ENCODE measurements at places on chromosomes 2 and 18.
A peak's percentile ranks its signal among the peaks of the same experiment; 100 is the strongest.

- DNase-seq: no peak
- H3K27ac ChIP-seq: no peak overlapping the region
- no peaks in the 10 kb centered on the region for H3K4me1 ChIP-seq
- no peak overlapping the region for H3K4me3 ChIP-seq
- H3K36me3 ChIP-seq: no peaks in the 10 kb centered on the region
Measured at GRCh38 chr2:96097441-96097840, 18.9 kb downstream of the ADRA2B start.

- DNase-seq: no peak
- peaks cover 24% of the 10 kb centered on the region for H3K27me3 ChIP-seq
- H3K27ac ChIP-seq: peak overlapping the region; percentile 58
- no peaks in the 10 kb centered on the region for H3K36me3 ChIP-seq
- peaks cover 10% of the 10 kb centered on the region for H3K4me1 ChIP-seq
Measured at GRCh38 chr2:162126111-162126519, 25.9 kb downstream of the GCG start.

DNA sequence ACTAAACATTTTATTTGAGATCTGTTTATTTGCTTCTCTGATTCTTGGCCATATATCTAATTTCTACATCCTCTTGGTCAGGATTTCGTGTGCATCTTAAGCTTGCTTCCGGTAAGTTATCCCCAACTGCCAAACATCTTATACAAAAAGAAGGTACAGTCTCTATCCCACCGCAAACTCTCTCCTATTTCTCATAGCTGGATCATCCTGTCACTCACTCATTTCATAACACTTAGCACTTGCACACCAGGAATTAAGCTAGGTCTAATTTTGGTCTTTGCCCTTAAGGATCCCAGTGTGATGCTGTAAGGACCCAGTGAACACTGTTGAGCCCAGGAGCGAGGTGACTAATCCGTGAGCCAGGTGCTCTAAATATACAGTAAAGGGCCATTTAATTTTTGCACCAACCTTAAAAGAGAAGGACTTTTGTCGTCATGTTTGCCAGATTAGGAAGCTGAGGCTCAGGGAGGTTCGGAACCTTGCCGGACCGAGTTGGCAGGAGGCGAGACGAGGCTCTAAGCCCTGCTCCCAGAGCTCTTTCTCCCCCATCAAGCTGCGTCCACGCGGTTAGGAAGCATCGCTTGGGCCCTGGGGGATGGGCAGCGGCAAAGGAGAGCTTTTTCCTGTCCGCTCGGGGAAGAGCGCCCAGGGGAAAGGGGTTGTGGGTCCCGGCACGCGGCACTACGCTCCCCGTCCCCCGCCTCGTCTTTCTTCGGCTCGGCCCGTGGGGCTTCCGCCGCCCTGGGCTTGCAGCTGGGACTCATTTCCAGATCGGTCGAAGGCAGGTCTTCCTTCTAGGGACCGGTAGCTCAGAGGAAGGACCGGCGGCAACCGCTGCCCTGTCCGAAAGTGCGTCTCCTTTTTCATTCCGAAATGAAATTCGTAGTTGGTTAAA lies 4.1 kb upstream of the ITPRIPL1 start:
- H3K27me3 ChIP-seq: no peaks in the 10 kb centered on the region
- peak overlapping the region; percentile 92 for H3K4me3 ChIP-seq
- H3K4me1 ChIP-seq: peaks cover 54% of the 10 kb centered on the region
- DNase-seq: peak; percentile 65

DNA sequence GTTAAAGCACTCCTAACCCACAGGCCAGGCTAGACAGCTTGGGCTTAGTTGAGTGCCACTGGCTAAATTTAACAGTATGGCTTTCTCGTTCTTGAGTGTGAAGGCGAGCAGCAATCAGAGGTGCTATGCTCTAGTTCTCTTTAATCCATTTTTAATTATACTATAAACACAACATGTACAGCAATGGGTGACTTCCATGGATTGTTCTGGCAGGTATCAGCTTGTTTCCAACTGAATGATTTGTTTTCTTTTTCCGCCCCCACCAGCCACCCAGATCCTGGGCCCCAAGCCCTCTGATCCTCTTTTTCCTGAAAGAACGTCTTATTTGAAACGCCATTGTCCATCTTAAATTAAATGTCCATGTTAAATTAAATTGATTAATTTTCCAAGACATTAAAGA lies 244.8 kb downstream of the IKZF2 start:
- no peak overlapping the region for H3K27ac ChIP-seq
- no peak overlapping the region for H3K4me3 ChIP-seq
- H3K27me3 ChIP-seq: no peaks in the 10 kb centered on the region
- no peaks in the 10 kb centered on the region for H3K36me3 ChIP-seq
- DNase-seq: no peak

GRCh38 chr18:57022716-57023115 lies 124.2 kb upstream of the BOD1L2 start:
- DNase-seq: no peak
- H3K27ac ChIP-seq: no peak overlapping the region
- H3K36me3 ChIP-seq: peaks cover 5% of the 10 kb centered on the region

GRCh38 chr2:122635686-122636085 lies 880.2 kb downstream of the TSN start:
- no peaks in the 10 kb centered on the region for H3K36me3 ChIP-seq
- H3K4me1 ChIP-seq: no peaks in the 10 kb centered on the region
- no peaks in the 10 kb centered on the region for H3K27me3 ChIP-seq

DNA sequence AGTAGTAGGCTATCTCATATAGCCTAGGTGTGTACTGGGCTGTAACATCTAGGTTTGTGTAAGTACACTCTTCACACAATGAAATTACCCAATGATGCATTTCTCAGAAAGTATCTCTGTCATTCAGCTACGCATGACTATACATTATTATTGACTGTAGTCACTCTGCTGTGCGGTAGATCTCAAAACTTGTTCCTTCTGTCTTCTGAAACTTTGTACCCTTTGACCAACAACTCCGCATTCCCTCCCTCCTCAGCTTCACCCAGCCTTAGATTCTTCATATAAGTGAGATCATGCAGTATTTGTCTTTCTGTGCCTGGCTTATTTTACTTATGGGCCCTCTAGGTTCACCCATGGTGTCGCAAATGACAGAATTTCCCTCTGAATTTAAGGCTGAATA lies 49.0 kb downstream of the TAF1B start:
- peaks cover 12% of the 10 kb centered on the region for H3K4me1 ChIP-seq
- H3K4me3 ChIP-seq: no peak overlapping the region
- no peaks in the 10 kb centered on the region for H3K27me3 ChIP-seq
- DNase-seq: no peak
- H3K36me3 ChIP-seq: peaks cover 27% of the 10 kb centered on the region

- peak overlapping the region; percentile 79 for H3K27ac ChIP-seq
- H3K4me3 ChIP-seq: no peak overlapping the region
- peaks cover 6% of the 10 kb centered on the region for H3K36me3 ChIP-seq
- no peak for DNase-seq
Measured at GRCh38 chr18:35072616-35073015, 31.4 kb downstream of the MAPRE2 start.

- peaks cover 4% of the 10 kb centered on the region for H3K4me1 ChIP-seq
- H3K27me3 ChIP-seq: peaks cover 42% of the 10 kb centered on the region
- no peak overlapping the region for H3K27ac ChIP-seq
Measured at GRCh38 chr2:29923110-29923721, 1.8 kb upstream of the ALK start.

DNA sequence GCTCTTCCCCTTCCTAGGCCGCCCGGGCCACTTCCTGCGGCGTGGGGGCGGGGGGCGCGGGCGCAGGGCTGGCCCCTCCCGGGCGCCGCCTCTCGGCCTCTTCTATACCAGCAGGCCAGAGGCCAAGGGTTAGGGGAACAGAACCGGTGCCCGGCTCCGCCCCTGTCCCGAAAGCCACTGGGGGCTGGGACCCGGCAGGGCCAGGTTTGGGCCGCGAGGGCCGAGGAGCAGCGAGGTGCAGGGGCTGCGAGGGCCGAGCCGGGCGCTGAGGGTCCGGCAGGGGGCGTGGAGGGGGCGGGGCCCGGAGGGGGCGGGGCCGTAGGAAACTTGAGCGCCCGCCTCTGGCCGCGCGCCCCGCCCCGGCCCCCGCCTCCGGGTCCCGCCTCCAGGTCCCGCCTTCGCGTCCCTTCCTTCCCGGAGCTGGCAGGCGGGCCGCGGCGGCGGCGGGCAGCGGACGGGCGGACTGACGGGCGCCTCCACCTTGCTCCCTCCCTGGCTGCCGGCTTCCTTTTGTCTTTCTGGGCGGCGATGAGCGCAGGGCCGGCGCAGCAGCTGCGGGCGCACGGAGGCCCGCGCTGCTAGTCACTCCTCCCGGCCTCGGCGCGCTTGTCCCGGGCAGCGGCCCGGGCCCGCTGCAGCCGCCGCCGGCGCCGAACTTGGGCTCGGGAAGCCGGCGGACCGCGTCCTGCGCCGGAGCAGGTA lies at the start of gene HPCAL1:
Gene HPCAL1, plus strand, starts transcription at position 426 of the 702 bp plus-strand sequence. CDS start 116,854 bp downstream, outside the sequence.
- peak within 1 kb of the TSS; percentile 96 for H3K4me3 ChIP-seq
- peaks cover 37% of the 10 kb centered on the region for H3K4me1 ChIP-seq
- peak; percentile 90 for DNase-seq
- H3K27me3 ChIP-seq: no peaks in the 10 kb centered on the region
- no peaks in the 10 kb centered on the region for H3K36me3 ChIP-seq
- H3K27ac ChIP-seq: no peak within 1 kb of the TSS

DNA sequence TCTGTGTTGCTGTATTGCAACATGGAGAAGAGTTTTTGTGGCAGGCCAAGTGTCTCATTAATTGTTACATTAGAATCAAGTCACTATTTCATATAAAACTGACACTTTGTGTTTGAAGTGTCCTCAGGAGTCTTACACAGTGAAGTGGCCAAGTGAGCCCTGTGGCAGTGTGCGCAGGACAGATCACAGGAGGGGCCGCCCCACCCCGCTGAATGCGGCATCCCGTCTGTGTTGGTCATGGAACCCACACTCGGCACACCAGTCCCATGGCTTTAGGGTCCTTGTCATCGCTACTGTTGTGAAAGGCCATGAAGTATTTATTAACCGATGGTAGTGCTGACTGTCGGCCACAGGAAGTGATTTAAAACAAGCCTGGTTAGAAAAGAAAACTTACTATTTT lies 144.7 kb upstream of the NFATC1 start:
- no peak overlapping the region for H3K27ac ChIP-seq
- peaks cover 15% of the 10 kb centered on the region for H3K4me1 ChIP-seq
- no peaks in the 10 kb centered on the region for H3K27me3 ChIP-seq
- H3K36me3 ChIP-seq: peaks cover 7% of the 10 kb centered on the region
- no peak overlapping the region for H3K4me3 ChIP-seq

GRCh38 chr2:20632446-20632990 lies 18.4 kb downstream of the HS1BP3 start:
- no peaks in the 10 kb centered on the region for H3K27me3 ChIP-seq
- DNase-seq: no peak
- H3K4me3 ChIP-seq: no peak overlapping the region
- H3K36me3 ChIP-seq: no peaks in the 10 kb centered on the region
- H3K27ac ChIP-seq: no peak overlapping the region

GRCh38 chr2:46158661-46159060 lies 138.5 kb upstream of the EPAS1 start:
- no peak for DNase-seq
- H3K27me3 ChIP-seq: no peaks in the 10 kb centered on the region
- H3K27ac ChIP-seq: no peak overlapping the region
- no peak overlapping the region for H3K4me3 ChIP-seq
- H3K4me1 ChIP-seq: peaks cover 12% of the 10 kb centered on the region
- no peaks in the 10 kb centered on the region for H3K36me3 ChIP-seq

DNA sequence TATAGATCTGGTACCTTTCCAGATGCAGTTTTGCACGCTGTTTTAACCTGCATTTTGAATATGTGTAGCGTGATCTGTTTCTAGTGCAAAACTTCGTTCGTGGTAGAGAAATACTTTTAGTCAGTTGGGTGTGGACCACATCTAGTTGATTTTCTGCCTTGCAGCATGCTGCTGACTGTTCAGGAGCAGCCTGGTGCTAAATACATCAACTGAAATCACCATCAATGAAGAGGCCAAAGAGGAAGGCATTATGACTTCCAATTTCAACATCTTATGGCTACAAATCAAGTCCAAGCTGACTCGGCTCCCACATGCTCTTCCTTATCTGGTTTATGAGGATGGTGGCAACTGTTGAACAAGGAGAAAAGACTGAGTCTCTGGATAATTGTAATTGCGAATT lies 298.5 kb downstream of the ZNF521 start:
- no peaks in the 10 kb centered on the region for H3K36me3 ChIP-seq
- no peak overlapping the region for H3K27ac ChIP-seq
- no peaks in the 10 kb centered on the region for H3K27me3 ChIP-seq
- no peaks in the 10 kb centered on the region for H3K4me1 ChIP-seq

GRCh38 chr2:7516484-7517063 lies 599.4 kb downstream of the RNF144A start:
- H3K4me3 ChIP-seq: peak overlapping the region; percentile 25
- peaks cover 16% of the 10 kb centered on the region for H3K36me3 ChIP-seq
- no peak for DNase-seq
- no peaks in the 10 kb centered on the region for H3K27me3 ChIP-seq
- peaks cover 27% of the 10 kb centered on the region for H3K4me1 ChIP-seq

DNA sequence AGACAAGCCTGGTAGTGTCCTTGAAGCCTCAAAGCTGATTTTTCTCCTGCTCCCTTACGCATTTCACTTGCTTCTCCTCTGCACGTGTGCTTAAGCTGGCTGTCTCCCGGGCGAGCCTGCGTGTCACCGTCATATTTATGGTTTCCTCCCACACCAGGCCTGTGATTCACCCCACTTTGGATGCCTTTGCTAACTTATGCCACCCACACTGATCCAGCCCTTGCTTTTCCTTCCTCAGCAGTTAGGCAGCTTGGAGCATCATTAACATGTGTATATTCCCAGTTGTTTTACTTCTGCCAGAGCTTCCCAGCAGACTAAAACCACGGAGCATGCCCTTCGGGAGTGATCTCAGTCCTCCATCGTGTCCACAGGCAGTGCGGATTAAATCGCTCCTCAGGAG lies 2.2 kb downstream of the ST3GAL5 start:
- no peak for DNase-seq
- H3K27ac ChIP-seq: peak overlapping the region; percentile 26
- H3K4me1 ChIP-seq: peaks cover 60% of the 10 kb centered on the region
- H3K27me3 ChIP-seq: no peaks in the 10 kb centered on the region
- H3K36me3 ChIP-seq: peaks cover 1% of the 10 kb centered on the region

- no peak overlapping the region for H3K4me3 ChIP-seq
- DNase-seq: no peak
- H3K4me1 ChIP-seq: no peaks in the 10 kb centered on the region
- peaks cover 3% of the 10 kb centered on the region for H3K27me3 ChIP-seq
- no peak overlapping the region for H3K27ac ChIP-seq
Measured at GRCh38 chr2:208150956-208151355, 5.0 kb upstream of the CRYGB start.

DNA sequence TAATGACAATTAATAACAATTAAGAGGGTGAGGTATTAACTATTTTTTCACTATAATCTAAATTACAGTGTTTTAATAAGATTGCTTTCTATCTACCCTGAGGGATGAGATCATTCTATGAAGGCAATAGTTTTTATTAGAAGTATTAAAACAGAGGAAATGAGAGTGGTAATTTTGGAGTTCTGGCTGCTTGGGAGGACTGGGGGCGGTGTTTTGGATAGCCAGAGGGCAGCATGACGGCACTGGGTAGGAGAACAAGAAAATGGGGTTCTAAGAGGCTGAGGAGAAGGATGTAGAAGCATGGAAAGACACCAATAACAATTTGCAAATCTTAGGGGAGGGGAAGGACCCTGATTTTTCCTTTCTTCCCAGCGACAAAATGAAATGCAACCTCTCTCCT lies 5.1 kb upstream of the DNAJC5G start:
- H3K4me1 ChIP-seq: no peaks in the 10 kb centered on the region
- H3K27me3 ChIP-seq: peaks cover 20% of the 10 kb centered on the region
- no peak overlapping the region for H3K27ac ChIP-seq
- DNase-seq: no peak
- H3K4me3 ChIP-seq: no peak overlapping the region
- H3K36me3 ChIP-seq: no peaks in the 10 kb centered on the region

- no peak overlapping the region for H3K27ac ChIP-seq
- no peaks in the 10 kb centered on the region for H3K27me3 ChIP-seq
- H3K4me1 ChIP-seq: no peaks in the 10 kb centered on the region
Measured at GRCh38 chr2:80896576-80896975, 592.0 kb upstream of the LRRTM1 start.
